ENCODE measurements at places on chromosomes 4 and X.

DNA sequence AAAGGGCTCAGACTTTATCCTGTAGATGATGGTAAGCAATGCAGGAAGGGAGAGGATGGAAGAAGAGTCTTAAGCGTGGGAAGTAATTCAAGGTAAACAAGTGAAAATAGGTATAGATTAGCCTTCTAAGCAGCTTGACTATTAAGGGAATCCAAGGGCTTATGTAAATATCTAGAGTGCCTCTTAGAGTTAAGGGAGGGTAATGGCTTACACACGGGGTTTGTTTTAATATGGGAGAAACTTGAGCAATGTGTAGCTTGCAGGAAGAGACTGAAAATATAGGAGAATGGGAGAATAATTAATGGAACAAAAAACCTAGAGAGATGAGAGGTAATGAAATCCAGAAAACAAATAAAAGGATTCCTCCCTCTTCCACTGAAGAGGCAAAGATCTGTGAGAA is 12.8 kb upstream of the SAP30 start:
- DNase-seq = no peak

GRCh38 chrX:70476934-70477733 is 32.5 kb downstream of the DLG3 start:
- DNase-seq = peak; percentile 74

DNA sequence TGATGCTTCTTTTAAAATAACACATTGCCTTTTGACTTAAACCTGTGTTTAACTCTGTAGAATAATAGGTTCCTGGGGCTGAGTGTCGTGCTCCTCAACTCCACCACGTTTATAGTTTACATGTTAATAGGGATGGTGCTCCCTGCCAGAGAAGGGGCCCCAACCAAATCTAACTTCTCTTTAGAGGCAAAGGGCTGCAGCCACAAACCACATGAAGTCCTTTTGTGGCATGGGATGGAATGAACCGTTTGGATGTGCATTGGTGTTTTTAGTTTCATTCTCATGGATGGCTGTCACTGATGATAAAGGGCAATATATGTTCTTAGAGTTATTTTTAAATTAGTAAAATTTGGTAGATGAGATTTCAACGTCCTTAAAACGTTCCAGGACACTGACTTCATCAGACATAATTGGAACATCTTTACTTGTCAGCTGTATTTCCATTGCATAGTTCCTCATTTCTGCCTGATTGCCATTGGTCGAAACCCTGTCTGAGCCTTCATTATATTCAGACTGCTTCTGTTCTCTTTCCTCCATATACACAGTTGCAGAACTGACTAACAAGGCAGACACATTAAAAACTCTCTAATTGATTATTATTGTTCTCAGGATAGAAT is 60.4 kb upstream of the HPF1 start:
- no peak for DNase-seq

DNA sequence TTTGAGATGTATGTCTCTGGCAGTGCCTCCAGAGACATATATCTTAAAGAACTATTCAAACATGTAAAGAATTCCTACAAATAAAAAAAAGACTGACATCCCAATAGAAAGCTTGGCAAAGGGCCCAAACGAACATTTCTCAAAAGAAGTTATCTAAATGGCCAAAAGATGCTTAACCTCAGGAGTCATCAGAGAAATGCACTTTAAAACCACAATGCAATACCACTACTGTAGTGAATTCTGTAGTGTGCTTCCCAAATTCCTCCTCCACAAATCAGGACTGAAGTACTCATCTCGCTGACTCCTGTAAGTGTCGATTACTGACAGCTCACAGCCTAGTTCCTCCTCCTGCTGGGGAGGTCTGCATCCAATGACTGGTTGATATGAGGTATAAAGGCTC is 129.0 kb upstream of the MAMLD1 start:
- DNase-seq = peak; percentile 67

- no peak for DNase-seq
These were observed 268.4 kb upstream of the INTU start for GRCh38 chr4:127364397-127364796.

DNA sequence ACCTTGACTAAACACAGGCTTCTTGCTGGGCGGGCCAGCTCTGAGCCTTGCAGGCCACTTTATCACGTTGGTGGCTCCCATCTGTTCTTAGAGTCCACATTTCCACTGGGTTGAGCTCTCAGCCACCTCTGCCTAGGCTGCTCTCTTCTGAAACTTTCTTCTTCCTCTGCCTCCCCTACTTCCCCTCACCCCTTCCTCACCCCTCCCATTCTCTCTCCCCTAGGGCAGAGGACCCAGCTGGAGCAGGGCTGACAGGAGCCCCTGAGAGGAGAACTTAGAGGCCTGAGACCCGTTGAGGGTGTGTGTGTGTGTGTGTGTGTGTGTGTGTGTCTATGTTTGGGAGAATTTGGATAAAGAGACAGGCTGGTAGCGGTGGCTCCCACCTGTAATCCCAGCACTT is 19.9 kb upstream of the TMSB4X start:
- no peak for DNase-seq

DNA sequence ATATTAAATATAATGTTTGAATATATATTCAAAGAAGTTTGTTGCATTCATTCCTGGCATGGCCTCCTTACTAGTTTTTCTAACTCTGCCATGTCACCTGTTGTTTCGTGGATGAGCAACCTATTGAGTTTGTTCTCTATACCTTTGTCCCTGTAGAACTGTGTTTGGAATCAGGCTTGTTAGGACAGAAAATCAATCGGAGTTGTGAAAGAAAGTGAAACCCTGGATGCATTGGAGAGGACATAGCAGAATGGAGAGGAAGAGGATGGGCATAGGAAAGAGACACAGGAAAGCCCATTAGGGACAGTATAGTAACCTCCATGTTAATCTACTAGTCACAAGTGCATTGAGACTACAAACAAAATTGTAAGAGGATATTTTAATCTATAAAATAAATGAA is 31.2 kb downstream of the ANK2 start:
- no peak for DNase-seq

DNA sequence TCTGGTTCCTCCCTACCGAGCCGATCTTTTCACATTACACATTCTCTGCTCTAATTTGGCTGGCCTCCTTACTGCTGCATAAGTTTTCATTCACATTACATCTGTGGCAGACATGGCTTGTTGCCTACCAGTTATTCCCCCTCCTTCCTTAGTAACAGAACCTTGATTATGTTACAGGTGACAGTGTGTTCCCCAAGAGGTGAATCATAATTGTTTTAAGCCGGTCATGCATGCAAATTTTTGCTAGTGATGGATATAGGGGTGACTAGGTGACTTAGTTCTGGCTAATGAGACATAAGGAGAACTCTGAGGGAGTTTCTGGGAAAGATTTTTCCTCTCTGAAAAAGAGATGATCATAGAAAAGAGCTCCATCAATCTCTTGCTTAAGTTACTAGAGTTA is 8.4 kb upstream of the LAMP2 start:
- DNase-seq = no peak

- DNase-seq = no peak
These were observed 45.2 kb downstream of the C4orf50 start for GRCh38 chr4:5973033-5973432.

DNA sequence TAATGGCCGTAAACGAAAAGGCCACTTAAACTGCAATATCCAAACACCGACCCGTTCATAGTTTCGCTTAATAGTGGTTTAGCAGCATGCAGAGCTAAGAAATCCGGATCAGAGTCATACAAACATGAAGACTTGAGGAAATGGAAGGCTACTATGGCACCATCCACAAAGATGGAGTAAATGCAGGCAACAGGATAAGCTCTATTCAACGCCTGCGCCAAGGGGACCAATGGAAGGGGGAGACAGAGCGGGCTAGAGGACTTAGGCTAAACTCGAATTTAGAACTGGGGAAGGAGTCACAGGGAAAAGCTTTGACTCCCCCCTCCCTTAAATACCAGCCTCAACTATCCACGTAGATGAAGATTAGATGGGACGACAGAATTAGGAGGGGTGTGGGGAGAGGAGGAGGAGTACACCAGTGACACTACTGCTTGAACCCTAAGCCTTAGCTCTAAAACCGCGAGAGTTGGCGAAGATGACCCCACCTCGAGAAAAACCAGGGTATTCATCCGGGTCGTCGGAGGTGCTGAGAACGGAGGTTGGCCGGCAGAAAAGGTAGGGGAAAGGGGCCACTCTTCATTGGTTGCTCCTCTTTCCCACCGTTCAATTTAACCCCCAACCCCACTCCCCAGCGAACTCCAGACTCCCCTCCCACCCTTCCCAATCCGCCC is 3.5 kb downstream of the HUWE1 start:
- peak; percentile 73 for DNase-seq

GRCh38 chr4:14669371-14669770 is 332.9 kb upstream of the CPEB2 start:
- DNase-seq = no peak

DNA sequence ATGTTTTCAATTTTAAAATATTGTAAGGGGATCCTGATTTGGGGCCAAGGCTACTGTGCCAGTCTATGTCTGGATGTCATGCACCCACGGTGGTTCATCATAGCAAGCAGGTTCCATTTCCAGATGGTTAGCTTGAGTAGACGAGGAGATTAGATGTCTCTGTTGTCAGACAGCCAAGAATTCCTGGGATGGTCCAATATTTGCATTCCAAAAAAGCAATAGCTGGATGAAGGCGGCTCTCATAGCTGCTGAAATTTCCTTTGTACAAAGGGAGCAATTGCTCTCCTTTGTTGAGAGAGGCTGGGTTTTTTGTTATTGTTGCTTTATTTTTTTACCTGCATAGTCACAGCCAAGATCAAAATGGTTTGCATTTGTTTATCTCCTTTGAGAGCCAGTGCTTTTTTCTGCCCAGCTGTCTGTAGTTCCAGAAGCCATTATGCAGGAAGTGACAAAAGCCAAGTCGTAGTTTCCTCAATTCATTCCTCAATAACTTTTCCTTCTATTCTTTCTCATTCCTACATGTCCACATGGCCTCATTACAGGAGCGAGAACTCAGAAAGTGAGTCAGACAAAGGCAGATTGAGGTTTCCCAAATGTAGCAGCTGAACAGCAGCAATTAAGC is 107.9 kb downstream of the MMRN1 start:
- no peak for DNase-seq

DNA sequence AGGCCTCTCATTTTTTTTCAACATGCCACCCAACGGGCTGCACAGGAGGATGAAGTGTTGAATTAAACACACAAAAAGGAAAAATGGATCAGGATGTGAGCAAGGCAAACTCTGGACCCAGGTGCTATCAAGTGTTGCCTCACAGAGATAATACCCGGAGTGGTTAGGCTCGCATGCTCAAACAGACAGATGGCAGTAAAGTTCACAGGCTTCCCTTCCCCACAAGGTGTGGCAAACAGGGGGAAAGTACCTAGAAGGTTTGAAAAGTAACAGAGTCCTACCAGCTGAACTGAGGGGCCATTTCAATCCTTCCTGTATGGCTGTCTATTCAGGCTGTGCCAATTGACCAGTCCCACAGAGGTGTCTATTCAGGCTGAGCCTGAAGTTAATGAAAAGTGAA is 123.9 kb upstream of the GC start:
- DNase-seq = no peak

DNA sequence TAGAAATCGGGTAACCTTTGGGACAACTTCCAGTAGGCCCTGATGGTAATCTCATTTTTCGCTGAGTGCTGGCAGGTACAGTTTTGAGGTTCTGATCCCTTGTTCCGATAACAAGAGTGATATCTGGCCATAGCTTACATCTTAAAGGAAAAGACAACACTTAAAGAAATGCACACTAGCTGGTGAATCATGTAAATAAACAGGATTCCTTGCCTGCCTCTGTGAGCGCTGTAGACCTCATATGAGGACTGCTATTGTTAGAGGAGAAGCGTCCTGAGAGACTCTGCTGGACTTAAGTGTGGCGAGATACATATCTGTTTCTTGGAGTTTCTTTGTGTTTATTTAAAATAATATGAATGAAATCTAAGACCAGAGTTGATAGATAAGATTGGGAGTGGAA is 149.3 kb upstream of the SLC4A4 start:
- DNase-seq = peak; percentile 72

DNA sequence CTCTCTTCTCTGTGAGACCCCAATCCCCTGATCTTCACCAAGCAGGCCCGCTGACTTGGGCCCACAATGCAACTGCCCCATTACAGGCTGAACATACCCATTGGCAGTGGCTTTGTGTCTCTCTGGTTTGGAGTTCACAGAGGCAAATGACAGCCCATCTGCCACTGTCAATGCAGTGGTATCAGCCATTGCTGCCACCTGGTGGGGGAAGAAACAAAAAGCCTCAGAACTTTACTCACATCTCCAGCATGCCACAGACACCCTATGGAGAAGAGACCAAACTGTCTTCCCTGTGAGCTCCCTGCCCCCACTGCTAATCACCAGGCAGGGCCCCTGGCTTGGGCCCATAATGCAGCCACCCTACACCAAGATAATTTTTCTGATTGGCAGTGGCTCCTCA is 729.3 kb upstream of the ACTRT1 start:
- no peak for DNase-seq

DNA sequence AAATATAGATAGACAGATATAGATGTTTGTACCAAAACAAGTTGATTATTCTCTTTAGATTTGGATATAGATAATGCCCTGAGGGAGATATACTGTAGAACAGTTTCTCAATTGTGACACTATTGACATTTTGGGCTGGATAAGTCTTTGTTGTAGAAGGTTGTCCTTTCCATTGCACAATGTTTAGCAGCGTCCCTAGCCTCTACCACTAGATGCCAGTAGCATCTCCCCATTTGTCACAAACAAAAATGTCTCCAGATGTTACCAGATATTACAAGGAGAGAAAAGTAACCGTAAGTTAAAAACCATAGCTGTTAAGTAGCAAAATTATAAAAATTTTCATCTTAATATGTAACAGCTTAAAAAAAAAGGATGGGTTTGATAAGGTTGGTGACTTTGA is 2595.3 kb downstream of the ARAP2 start:
- DNase-seq = peak; percentile 52

GRCh38 chr4:99205153-99205979 is 13.7 kb downstream of the ADH6 start:
- peak; percentile 21 for DNase-seq

DNA sequence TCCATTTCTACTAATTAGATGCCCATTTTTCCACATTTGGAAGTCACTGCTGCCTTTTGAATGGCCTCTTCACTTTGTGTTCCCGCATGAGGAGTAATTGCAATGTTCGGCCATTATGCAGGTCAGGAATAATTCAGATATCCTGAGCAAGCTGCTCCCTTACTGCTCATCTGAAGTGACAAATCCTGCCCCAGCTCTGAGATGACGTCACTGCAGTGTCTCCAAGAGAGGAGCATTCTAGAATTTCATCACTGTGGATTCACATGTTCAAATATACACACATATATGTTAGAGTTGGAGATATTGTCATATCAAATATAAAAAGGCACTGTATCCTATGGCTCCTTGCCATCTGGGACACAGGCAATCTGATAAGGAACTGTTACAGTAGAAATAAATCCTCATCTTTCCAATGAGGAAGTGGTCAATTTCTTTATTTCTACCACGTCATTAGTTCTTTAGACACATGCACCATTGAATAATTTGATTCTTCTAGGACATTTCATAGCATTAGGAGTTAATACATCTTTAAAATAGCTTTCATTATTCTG is 706.9 kb upstream of the TENM3 start:
- DNase-seq = no peak
